ENCODE measurements at places on chromosomes 5 and 9.
A peak's percentile ranks its signal among the peaks of the same experiment; 100 is the strongest.

GRCh38 chr5:71651579-71651978 is 64.4 kb downstream of the MCCC2 start:
- DNase-seq: no peak

GRCh38 chr5:113172231-113172826 is 195.7 kb downstream of the DCP2 start:
- DNase-seq: no peak

GRCh38 chr5:107118184-107119019 is 552.3 kb downstream of the EFNA5 start:
- DNase-seq: no peak

GRCh38 chr5:138926688-138927448 is 51.7 kb upstream of the LRRTM2 start:
- DNase-seq: no peak

DNA sequence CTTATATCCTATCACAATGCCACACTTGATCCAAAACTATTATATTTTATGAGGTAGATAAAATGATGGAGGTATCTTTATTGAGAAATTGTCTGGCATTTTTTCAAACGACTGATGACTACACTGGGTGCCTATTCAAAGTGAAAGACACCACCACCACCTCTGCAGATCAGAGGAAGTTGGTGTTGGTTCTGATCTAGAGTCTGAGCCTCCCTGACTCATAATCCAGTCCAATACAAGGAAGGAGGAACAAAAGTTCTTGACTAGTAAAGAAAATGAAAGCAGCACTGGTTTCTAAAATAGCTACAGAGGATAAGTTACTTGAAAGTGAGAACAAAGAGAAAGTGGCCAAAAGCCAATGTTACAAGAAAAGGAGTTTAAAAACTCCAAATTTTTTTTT is 139.9 kb downstream of the RFX3 start:
- DNase-seq: no peak

GRCh38 chr5:109155625-109156024 is 254.1 kb downstream of the PJA2 start:
- no peak for DNase-seq

DNA sequence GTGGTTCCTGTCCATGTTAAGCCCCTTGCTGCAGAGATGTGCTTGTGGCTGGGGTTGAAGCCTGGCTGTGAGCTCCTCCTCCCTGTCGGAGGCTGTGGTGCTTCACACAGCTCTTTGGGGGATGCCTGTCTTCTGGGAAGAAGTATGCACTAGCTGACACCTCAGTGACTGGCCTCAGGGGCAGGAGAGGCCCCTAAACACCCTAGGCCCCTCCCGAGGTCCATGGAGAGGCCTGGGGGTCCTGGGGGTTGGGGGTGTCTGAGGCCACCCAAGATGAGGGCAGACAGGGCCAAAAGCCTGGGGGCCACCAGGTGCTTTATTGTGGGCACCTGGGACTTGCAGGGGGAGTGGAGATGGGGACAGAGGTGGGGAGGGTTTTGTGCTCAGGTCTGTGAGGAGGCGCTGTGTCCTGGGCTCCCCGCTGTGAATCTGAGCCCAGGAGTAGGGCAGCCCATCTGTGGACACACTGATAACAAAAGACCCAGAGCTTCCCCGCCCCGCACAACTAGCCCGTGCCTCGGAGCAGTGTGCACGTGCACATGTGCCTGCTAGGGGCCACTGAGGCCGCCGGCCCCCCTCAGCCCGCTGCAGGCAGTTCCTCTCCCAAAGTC is 92.0 kb downstream of the PHF2 start:
- DNase-seq: peak; percentile 5

DNA sequence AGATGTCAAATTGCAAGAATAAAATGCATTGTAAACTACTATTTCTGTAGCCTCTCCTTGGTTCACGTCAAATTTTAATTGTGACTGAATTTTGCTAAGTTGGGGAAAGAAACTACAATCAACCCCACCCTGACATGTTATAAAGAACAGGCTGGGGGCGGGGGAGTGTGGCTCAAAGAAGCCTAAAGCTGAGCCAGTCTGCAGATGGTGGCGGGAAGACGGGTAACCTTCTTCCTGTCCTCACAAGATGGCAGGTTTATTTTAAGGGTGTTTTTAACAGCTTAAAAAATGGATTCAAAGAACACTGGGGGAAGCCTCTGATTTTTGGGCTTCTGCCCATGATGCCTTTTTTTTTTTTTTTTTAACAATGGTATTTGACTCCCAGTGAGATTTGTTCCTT is 68.5 kb upstream of the MELK start:
- no peak for DNase-seq

- DNase-seq: no peak
Observed at GRCh38 chr9:134496413-134497282, 145.0 kb upstream of the COL5A1 start.

GRCh38 chr5:134005417-134006061 is 764 bp upstream of the VDAC1 start:
- no peak for DNase-seq

DNA sequence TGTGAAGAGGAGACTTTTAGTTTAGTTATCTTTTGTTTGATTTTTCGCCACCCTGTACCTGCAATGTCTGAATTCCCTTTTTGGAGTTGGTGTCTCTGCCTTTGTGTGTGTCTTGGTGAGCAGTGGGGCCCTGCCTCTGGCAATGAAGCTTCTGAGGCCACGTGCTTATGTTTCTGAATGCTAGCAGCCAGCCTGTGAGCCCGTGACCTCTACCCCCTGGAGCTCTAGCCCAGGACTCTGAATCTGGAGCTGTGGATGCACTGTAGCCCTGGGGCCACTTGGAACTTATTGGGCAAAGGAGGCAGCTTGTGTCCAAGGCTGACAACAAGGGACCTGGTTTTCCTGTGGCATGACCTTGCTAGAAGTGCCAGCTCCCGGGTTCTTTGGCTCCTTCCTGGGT is 19.4 kb downstream of the ENTREP1 start:
- no peak for DNase-seq

- DNase-seq: no peak
Observed at GRCh38 chr9:135181336-135181735, 93.9 kb downstream of the OLFM1 start.

- no peak for DNase-seq
Observed at GRCh38 chr5:173935396-173935795, 47.2 kb downstream of the CPEB4 start.

DNA sequence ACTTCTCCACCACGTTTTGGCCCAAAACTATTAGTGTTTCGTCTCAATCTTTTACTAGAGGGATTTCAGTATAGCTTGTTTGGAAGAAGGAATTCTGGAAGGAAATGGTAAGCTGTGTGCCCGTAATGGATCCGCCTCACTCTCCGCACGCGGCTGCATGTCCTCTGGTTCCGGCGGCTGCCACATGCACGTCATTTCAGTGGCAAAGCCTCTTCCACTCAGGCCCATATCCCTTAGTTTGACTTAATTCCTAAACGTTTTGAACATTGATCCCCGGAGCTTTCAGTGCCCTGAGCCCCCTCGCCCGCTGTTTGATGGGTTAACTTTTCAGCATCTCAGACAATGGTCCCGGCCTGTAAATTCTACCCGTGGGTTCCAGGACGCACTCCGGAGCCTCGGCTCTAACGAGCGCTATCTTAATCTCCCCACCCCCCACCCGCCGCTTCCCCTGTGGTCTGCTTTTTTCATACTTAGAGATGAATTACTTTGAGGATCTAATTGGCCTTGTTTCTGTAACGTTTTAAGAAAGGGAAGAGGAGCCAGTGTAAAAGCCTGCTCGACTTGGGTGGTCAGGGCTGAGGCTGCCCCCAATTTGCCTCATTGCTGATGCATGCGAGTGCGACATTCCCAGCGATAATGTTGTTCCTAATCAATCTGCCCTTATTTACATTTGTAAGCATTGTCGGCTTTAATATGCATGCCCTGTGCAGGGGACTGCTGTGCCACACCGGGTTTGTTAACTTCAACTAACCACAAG is 4.6 kb downstream of the PTCH1 start:
- no peak for DNase-seq

- no peak for DNase-seq
Observed at GRCh38 chr9:116058421-116058820, 95.2 kb upstream of the PAPPA start.

DNA sequence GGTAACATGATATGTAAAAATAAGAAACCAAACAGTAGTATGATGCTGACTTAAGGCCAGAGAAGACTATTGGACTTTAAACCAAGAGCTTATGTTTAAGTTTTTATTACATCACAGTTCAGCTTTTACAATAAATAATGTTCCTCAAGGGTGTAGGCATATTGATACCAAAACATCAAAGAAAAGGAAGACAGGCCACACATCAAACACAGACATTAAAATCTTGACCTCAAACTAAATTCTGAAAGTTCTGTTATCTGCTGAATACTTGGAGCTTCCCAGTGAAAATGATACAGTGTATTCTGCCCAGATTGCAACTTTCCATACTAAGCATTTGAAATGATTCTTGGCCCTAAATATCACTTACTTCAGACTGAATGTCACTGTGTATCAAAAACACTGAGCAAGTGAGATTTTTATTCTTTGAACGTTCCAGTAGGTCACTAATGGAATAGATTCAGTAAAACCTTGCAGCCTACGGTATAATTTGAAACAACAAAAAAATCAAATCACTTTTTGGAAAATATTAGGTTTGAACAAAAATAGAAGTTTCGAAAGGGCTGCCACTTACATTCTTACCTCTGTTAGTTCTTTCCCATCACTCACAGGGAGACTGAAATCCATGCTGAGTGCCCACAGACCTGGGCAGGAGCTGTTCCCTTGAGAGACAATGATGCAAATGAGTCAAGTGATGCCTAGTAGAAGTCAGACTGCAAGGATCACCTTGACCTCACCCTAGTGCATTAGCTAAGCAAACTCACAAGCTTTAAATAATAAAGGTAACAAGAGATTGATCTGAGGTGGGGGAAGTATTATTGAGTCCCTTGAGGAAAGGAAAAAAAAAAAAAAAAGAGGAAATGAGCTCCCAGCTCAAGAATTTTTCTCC is 2.5 kb downstream of the LPAR1 start:
- DNase-seq: no peak

DNA sequence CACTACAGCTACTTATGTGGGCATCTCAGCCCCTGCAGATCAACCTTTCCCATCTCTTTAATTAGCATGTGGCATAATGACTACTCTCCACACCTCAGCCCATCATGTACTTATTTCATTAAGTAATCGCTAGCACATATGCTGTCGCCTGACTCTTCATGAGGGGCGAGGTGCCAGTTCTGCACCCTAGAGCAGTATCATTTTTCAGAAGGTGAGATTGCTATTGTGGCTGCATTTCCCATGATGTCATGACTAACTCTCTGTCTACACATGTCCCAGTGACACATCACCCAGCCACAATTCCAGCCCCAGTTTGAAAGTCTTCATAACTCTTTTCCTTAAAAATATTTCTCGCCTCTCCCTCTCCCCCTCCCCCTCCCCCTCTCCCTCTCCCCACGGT is 7.6 kb upstream of the F2RL1 start:
- no peak for DNase-seq

DNA sequence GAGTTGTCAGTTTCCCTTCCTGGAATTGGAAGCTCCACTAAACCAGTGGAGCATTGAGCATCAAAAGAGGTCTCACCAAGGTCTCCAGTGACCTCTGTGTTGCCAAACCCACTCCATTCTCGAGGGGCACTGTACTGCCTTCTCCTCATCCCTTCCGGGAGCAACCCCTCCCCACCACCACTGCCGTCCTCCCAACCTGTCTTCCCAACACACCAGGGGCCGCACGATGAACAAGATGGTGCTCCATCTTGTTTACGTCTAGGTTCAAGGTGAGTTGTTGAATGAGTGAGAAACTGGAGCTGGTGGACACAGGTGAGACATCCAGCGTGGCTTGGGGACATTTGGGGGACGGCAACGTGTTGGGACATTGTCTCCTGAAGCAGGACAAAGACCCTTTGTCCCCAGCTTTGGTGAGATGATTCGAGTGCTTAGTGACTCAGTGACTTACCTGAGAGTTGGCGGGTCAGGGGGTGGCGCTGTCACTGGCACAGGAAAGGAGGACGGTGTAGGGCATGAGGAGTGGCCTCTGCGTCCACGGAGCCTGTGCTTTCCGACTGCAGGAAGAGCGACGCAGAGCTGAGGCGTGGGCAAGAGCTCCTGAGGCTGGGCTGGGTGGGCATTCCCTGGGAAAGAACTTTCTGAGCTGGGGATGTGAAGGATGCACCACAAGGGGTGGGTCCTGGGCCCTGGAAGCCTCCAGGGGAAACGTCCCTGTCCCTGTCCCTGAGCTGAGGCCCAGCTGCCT is 44.8 kb upstream of the RNU6ATAC start:
- no peak for DNase-seq

GRCh38 chr9:15213249-15213648 is 93.8 kb downstream of the TTC39B start:
- no peak for DNase-seq

GRCh38 chr9:126373241-126373640 is 46.6 kb downstream of the MVB12B start:
- DNase-seq: no peak

GRCh38 chr5:40568548-40568947 is 111.2 kb upstream of the PTGER4 start:
- DNase-seq: no peak

DNA sequence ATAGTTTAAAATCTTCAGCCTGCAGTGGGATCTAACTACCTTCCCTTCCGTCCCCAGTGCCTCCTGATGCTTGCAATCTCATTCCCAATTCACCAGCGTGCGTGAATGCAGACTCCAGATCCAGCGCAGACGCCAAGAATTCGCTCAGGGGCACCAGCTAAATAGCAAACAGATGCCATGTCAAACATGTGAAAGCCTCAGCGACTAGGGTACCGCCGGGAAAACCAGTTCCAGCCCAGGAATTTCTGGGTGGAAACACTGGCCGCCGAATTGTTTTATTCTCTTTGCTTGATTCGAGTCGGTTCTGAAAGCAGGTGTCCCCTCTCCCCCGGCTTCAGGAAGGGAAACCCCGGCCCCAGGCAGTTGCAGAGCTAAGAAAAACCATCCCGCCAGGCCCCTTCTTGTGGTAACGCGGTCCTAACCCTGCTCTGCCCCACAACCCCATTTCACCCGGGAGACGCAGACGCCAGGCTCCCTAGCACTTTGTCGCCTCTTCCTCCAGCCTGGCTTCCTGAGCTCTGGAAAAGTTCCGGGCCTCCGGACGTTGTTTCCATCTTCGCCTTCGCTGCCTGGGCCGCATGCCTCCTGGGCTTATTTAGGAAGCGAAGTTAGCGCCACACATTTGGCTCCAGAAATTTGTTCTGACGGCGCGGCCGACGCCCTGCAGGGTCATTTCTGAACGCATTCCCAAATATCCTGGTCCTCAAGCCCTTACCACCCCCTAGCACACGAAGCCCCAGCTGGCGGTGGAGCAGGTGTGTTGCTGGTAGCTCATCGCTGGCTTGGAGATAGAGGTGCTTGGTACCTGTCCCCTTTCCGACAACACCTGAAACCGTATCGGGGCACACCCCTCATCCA is 665 bp upstream of the LVRN start:
- no peak for DNase-seq

GRCh38 chr9:37215381-37215780 is 95.0 kb downstream of the ZCCHC7 start:
- DNase-seq: no peak

- peak; percentile 88 for DNase-seq
Observed at GRCh38 chr9:111525056-111525977, at the start of gene ZNF483. TSS of gene ZNF483 (plus strand) at chr9:111525179. CDS start at chr9:111527396, 2,217 bp downstream.

- no peak for DNase-seq
Observed at GRCh38 chr9:3736161-3736560, 210.4 kb upstream of the RFX3 start.

Measured in progenitor cell of endocrine pancreas (in vitro differentiated cells).